Right atrium auricular region (tissue), 2 donors: ENCODE measurements at places on chromosomes 6 and 20. TPM values are rescaled to one million over a fixed set of nuclear protein-coding genes. Genes with fewer than 3 reads are reported as not detected.

EPB41L2 gene
- total RNA-seq, result 41.9 TPM

MYLIP gene
- total RNA-seq, result 15.6 TPM

SERPINB1 gene
- 27.3 TPM for total RNA-seq

WFDC2 gene
- not detected for total RNA-seq

OR2H1 gene
- not detected for total RNA-seq

MYLK2 gene
- total RNA-seq, result 0.12 TPM

SLC23A2 gene
- total RNA-seq, result 10.8 TPM

NRSN1 gene
- not detected for total RNA-seq

RIMS4 gene
- 1.5 TPM for total RNA-seq

SNAP91 gene
- total RNA-seq, result 0.20 TPM

MAP7 gene
- 1.3 TPM for total RNA-seq

CLPSL1 gene
- not detected for total RNA-seq

TP53TG5 gene
- not detected for total RNA-seq

OOEP gene
- not detected for total RNA-seq

SERAC1 gene
- total RNA-seq, result 5.0 TPM

HLA-DOB gene
- not detected for total RNA-seq

GPSM3 gene
- total RNA-seq, result 9.0 TPM

PGC gene
- total RNA-seq, result not detected

STMND1 gene
- total RNA-seq, result not detected

GHRH gene
- 1.5 TPM for total RNA-seq

TFAP2C gene
- total RNA-seq, result 0.39 TPM

EFCAB8 gene
- total RNA-seq, result not detected

BHLHE23 gene
- total RNA-seq, result not detected

PTPN1 gene
- total RNA-seq, result 28.1 TPM

PNLDC1 gene
- 0.33 TPM for total RNA-seq

ARMH2 gene
- total RNA-seq, result not detected

SMPDL3A gene
- total RNA-seq, result 4.9 TPM

KCNK5 gene
- 1.1 TPM for total RNA-seq

PRDM13 gene
- not detected for total RNA-seq

MRAP2 gene
- total RNA-seq, result 0.20 TPM

GNL1 gene
- total RNA-seq, result 7.9 TPM

HCK gene
- total RNA-seq, result 2.3 TPM

QRSL1 gene
- 17.1 TPM for total RNA-seq

TMEM74B gene
- total RNA-seq, result 4.6 TPM

ACSS1 gene
- 25.6 TPM for total RNA-seq

TSPO2 gene
- not detected for total RNA-seq

DEFB115 gene
- total RNA-seq, result not detected
